ENCODE measurements at places on chromosomes 7 and 10.

GRCh38 chr10:113162960-113163359, 212.9 kb downstream of the TCF7L2 start:
- DNase-seq, result no peak

GRCh38 chr10:34015700-34016099, 681.2 kb upstream of the NRP1 start:
- no peak for DNase-seq

GRCh38 chr10:126597211-126597610, 73.3 kb downstream of the C10orf90 start:
- no peak for DNase-seq

DNA sequence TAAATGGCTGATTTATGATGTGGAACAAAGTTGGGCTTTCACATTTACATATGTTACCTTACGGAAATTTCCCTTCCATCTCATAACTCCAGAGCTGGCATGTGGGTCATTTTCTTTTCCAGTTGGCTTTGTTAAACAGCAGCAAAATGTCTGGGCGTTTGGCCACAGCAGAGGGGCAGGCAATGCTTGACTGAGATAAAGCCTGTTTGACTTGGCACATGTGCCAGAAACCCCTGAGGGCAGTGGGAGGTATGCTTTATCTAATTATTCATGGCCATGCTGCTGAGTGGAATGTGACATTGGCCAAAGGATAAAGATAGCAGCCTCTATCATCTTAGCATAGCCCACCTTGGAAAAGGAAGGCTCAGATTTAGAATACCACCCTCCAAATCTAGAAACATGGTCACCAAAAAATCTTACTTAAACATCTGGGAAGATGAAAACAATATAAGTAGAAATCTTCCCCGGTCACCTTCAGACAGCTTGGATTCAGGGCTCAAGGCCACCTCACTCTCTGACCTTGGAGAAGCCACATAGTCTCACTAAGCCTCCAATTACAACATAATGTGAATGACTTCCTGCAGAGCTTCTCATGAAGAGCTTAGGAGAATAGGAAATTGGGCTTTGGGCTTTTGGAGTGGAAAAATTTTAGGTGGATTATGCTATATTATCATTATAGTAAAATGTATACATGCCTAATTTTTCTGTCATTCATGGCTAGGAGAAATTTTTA, 101.5 kb downstream of the GRM3 start:
- DNase-seq, result no peak

DNA sequence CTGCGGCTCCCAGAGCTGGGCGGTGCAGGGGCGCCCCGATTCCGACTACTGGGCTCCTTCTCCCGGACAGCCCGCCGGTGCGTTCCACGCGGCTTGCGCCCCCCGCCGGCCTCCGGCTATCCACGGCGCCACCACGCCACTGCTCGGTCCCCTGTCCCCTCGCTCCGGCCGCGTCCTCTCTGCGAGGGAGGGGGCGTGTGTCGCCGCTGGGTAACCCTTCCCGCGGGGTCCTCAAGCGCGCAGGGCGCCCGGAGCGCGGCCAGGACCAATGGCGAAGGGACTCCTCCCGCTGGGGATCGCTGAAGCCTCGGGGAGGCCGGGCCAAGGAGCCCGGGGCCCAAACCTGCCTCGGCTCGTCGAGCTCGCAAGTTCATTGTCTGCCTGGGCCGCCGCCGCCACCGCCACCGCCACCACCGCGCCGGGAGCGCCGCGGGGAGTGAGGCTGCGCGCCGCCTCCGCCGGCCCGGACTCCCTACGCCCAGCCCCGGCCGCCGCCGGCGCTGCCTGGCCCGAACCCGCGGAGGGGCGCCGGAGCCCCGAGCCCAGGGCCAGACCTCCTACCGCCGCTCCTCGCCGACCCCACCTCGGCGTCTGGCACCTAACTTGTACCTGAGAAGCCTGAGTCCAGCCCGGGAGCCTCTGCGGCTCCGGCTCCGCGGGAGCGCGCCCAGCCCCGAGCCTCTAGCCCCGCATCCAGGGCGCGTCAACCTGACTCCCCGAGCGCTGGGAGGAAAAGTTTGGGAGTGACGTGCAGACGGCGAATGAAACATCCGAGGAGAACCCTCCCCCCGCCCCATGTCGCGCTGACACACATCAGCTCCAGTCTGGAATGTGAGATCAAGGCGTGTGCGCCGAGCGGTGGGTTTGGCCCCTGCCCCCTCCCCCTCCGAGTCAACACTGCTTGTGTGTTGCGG, at the start of gene CHST15:
TSS of gene CHST15 (minus strand) at position 739 of the 914 bp plus-strand sequence. CDS start 47,386 bp downstream, outside the sequence.
- DNase-seq, result peak; percentile 85

GRCh38 chr10:37289833-37290464, 164.6 kb downstream of the ANKRD30A start:
- no peak for DNase-seq
